IMR-90 (cell line): ENCODE measurements at places on chromosomes 2 and 18. TPM values are rescaled to one million over a fixed set of nuclear protein-coding genes. Genes with fewer than 3 reads are reported as not detected.

- peaks cover 2% of the 10 kb centered on the region; the same call in 1 of the 2 replicates for H3K36me3 ChIP-seq
- peaks cover 10% of the 10 kb centered on the region for H3K4me1 ChIP-seq
- H3K27ac ChIP-seq: no peak overlapping the region
- no peak overlapping the region for H3K4me3 ChIP-seq
- H3K27me3 ChIP-seq: no peaks in the 10 kb centered on the region
These were observed 6.4 kb downstream of the DPP4 start for GRCh38 chr2:162067596-162067995.

DNA sequence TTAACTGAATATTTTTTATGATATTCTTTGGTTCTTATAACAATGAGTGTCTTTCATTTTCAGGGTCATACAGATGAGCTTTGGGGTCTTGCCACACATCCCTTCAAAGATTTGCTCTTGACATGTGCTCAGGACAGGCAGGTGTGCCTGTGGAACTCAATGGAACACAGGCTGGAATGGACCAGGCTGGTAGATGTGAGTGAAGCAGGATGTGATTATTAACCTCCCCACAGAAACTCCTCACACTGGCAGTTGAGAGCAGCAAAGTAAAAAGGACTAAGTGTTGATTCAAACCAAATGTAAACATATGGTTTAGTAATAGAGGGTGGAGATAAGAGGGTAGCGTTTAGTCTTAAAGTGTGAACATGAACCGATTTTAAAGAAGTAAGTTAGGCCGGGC, 57.8 kb downstream of the COX7A2L start:
- no peak overlapping the region for H3K4me3 ChIP-seq
- peaks cover 27% of the 10 kb centered on the region for H3K36me3 ChIP-seq
- H3K27me3 ChIP-seq: no peaks in the 10 kb centered on the region

SLC9A4 gene
- not detected in 2 replicates for total RNA-seq

C2orf66 gene
- not detected in 2 replicates for total RNA-seq

ASTL gene
- total RNA-seq: not detected in 2 replicates

NFATC1 gene
- 0.28 and 0.36 TPM in 2 replicates for total RNA-seq

C2orf15 gene
- total RNA-seq: under 0.01 TPM in 1 of 2 replicates, not detected in the other

DNA sequence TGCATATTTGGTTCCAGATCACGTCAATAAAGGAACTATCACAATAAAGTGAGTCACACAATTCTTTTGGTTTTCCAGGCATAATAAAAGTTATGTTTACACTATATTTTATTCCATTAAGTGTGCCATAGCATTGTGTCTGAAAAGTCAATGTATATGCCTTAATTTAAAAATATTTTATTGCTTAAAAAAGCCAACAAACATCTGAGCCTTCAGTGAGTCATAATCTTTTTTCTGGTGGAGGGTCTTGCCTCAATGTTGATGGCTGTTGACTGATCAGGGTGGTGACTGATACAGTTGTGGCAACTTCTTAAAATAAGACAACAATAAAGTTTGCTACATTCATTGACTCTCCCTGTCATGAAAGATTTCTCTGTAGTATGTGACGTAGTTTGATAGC, 254.3 kb upstream of the SPOPL start:
- no peak overlapping the region for H3K4me3 ChIP-seq
- no peak for DNase-seq
- peaks cover 1% of the 10 kb centered on the region; the same call in 1 of the 2 replicates for H3K4me1 ChIP-seq
- no peak overlapping the region for H3K27ac ChIP-seq
- H3K27me3 ChIP-seq: no peaks in the 10 kb centered on the region

GRCh38 chr2:237466211-237466610, 20.8 kb upstream of the MLPH start:
- DNase-seq: peak; percentile 92
- H3K27me3 ChIP-seq: no peaks in the 10 kb centered on the region
- no peaks in the 10 kb centered on the region for H3K36me3 ChIP-seq
- H3K4me3 ChIP-seq: no peak overlapping the region

GRCh38 chr2:227684258-227684657, 17.7 kb downstream of the SCYGR5 start:
- DNase-seq: no peak
- no peaks in the 10 kb centered on the region for H3K36me3 ChIP-seq
- no peaks in the 10 kb centered on the region for H3K27me3 ChIP-seq
- H3K4me1 ChIP-seq: no peaks in the 10 kb centered on the region
- H3K27ac ChIP-seq: no peak overlapping the region

RAD51AP2 gene
- total RNA-seq: not detected in 2 replicates

DNA sequence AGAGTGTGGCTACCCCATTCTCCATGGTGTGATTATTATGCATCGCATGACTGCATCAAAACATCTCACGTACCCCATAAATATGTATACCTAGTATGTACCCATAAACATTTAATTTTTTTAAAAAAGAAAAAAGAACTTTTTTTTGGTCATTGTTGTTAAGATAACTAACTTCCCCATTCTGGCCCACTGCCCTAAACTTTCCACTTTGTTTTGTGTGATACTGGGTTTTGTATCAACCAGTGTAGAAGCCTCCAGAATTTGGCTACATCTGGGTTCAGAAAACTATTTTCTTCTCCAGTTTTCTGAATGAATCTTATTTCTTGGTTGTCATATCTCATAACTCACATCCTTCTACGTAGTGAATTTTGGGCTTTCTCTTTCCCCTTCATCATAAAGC, 62.3 kb upstream of the NABP1 start:
- no peak for DNase-seq
- H3K36me3 ChIP-seq: no peaks in the 10 kb centered on the region
- no peak overlapping the region for H3K4me3 ChIP-seq
- peaks cover 15% of the 10 kb centered on the region for H3K4me1 ChIP-seq
- no peaks in the 10 kb centered on the region for H3K27me3 ChIP-seq

SOX11 gene
- 2.2 and 4.7 TPM in 2 replicates for total RNA-seq

GRCh38 chr2:150167711-150168110, 319.8 kb downstream of the RND3 start:
- no peak overlapping the region for H3K4me3 ChIP-seq
- H3K27ac ChIP-seq: no peak overlapping the region
- DNase-seq: peak; percentile 77
- H3K27me3 ChIP-seq: no peaks in the 10 kb centered on the region
- H3K4me1 ChIP-seq: peaks cover 5% of the 10 kb centered on the region; the same call in 1 of the 2 replicates
- H3K36me3 ChIP-seq: no peaks in the 10 kb centered on the region

- H3K27ac ChIP-seq: no peak overlapping the region
- DNase-seq: peak; percentile 79
- H3K4me3 ChIP-seq: no peak overlapping the region
- no peaks in the 10 kb centered on the region for H3K36me3 ChIP-seq
- peaks cover 4% of the 10 kb centered on the region; the same call in 1 of the 2 replicates for H3K4me1 ChIP-seq
These were observed 52.3 kb downstream of the RAB27B start for GRCh38 chr18:54880395-54881105.
